ELF-1 (cell line): ENCODE measurements at places on chromosomes 4 and X.

DNA sequence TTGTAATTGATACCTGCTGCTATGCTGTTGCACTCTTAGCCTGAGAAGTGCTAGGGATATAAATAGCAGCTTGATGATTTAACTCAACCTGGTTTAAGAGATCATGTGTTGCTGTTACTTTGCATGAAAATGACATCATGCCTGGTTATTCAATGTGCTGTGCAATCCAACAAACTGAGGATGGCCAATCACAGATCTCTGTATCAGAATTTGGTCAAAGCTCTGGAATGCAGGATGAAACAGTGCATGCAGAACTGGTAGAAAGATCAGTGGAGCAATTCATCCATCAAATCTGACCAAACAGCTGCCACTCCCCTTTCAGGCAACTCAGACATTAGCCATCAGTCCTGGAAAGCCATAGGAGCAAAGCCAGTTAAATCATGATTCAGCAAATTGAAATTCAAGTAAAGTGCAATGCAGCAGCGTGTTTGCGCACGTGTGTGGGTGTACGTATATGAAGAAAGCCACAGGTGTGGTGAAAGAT is 160.3 kb upstream of the RASGEF1B start:
- peak; percentile 69 for DNase-seq

DNA sequence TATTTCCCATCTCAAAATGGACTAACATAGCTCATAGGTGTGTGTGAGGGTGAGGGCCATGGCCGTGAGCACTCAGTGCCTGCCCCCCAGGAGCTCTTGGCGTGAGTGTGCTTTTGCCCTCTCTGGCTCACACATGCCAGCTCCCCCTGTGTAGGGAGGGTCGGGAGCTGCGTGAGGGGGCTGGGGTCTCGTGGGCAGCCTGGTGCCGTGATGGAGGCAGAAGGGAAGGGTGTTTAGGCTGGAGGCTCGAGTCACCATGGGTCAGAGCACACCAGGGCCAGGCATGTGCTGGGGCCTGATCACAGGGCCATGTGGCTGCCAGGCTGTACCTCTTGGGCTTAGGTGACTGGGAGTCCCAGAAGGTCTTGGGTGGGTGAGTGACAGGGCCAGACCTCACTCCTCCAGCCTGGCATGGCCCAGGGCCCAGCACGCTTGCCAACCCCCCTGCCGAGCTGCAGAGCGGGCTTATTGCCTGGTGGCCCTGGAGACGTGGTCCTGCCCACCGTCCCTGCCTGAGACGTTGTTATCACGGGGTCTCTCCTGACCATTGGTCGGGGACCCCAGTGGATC is 44.0 kb downstream of the ADRA2C start:
- no peak for DNase-seq

DNA sequence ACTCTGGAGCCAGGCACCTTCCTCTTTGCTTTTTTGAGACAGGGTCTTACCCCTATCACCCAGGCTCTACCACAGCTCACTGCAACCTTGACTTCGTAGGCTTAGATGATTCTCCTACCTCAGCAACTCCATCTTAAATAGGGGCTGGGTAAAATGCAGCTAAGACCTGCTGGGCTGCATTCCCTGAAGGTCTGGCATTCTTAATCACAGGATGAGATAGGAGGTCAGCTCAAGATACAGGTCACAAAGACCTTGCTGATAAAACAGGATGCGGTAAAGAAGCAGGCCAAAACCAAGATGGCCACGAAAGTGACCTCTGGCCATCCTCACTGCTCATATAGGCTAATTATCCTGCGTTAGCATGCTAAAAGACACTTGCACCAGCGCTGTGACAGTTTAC is 770.8 kb upstream of the PRKX start:
- peak; percentile 81 for DNase-seq

- no peak for DNase-seq
Measured at GRCh38 chr4:55725057-55725456, 89.0 kb upstream of the NMU start.
